Stimulated activated CD8-positive, alpha-beta memory T cell treated with anti-CD3 and anti-CD28 coated beads, Interleukin-15, amount 100 ng/mL, for 1 hour (primary cell): ENCODE measurements at places on chromosomes 12 and 14.
A peak's percentile ranks its signal among the peaks of the same experiment; 100 is the strongest.

- DNase-seq, result no peak
Measured at GRCh38 chr12:49646871-49647654, 23.7 kb downstream of the PRPF40B start.

GRCh38 chr12:78229591-78230101 lies 399.0 kb downstream of the NAV3 start:
- no peak for DNase-seq

DNA sequence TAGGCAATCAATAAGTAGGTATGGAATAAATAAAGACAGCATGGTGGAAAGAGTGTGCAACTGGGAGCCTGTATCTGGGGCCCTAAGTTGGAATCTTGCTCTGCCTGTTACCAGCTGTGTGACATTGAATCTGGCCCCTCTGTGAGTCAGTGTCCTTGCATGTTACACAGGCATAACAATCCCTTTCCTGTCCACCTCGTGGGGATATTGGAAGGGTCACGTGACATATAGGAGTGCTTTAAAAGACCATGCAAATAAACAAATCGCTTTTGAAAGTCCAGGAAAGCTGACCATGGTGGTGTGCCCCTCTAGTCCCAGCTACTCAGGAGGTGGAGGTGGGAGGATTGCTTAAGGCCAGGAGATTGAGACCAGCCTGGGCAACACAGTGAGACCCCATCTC lies 51.1 kb upstream of the VRK1 start:
- no peak for DNase-seq

GRCh38 chr14:21825149-21825743 lies 151.6 kb upstream of the OR4E1 start:
- no peak for DNase-seq

GRCh38 chr12:6458281-6459003 lies 6.6 kb downstream of the TAPBPL start:
- DNase-seq, result no peak

- no peak for DNase-seq
Measured at GRCh38 chr12:111267144-111267543, 101.8 kb downstream of the PHETA1 start.

GRCh38 chr12:114529966-114530365 lies 124.0 kb upstream of the TBX5 start:
- DNase-seq, result no peak

DNA sequence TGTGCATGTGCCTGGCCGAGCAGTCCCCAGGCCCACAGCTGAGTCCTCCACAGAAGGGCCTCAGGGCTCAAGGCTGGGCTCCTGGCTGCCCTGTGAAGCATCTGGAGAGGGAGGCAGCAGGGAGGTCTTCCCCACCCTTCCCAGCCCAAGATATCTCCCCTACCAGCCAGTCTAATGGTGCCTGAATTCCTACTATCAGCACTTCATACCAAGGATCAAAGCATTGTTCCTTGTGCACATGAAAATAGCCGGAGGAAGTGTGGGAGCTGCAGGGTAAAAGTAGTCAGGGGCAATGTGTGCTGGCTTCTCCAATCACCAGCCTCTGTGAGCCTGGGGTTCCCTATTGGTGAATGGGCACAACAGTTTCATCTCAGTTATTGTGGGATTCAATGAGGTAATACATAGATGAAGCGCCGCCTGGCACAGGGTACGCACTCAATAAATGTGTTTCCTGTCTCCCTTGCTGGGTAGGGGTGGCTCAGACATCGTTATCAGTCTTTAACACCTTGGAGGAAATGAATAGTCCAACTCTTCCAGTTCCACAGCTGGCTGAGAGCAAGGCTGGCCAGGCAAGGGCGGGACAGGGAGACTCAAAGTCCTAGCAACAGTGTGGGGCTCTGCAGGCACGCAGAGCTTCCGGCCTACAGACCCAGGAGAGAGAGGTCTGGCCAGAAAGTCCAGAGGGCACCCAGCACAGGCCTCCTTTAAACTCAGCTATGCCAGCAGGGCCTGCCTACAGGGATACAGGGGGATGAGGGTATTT lies 39.1 kb upstream of the PNMA1 start:
- no peak for DNase-seq

GRCh38 chr12:104454997-104455396 lies 1.8 kb upstream of the CHST11 start:
- DNase-seq, result no peak

DNA sequence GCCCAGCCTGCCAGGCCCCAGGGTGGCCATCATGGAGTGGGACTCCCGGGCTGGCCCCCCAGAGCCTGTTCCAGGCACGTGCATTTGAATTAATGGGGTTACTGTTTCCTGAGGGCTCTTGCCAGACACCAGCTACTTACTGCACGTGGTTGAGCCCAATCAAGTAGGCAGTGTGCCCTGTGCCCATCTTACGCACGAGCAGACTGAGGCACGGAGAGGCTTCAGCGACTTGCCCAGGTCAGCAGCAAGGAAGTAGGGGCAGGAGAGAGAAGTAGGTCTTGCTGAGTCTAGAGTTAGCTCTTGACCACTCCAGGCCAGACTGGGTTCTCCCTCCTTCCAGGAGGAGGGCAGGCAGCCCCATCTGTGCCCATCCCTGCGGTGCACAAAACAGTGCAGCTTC lies 67.7 kb downstream of the DIO3 start:
- no peak for DNase-seq

DNA sequence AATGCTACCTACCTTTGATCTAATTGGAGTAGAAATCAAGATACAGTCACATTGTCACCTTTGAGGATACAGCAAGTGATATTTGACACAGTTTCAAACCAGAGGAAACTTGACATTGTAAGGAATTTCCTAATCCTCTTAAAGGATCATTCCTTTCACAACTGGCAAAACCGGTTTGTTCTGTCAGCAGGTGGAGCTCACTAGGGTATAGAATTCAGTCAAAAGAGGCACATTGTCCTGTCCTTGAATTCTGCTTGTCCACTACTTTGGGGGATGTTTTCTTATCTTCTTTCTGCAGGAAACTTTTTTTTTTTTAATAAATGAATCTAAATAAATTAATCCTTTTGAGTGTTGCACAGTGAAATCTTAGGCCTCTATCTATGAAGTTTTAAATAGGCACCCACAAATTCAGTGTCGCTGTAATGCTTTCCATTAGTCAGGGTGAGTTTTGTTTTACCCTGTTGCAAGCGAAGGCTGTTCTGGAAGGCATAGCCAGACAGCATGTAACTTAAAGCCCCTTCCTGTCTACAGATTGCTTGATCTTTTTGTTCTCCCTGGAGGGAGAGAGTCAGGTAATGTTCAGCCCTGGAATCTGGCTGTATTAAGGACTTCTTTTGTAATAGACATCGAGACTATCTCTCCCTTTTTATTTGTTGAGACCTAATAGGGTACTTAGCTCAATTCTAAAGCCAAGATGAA lies 285.0 kb upstream of the RGS6 start:
- DNase-seq, result no peak

- DNase-seq, result no peak
Measured at GRCh38 chr12:49054524-49054923, 6.1 kb downstream of the KMT2D start.

- no peak for DNase-seq
Measured at GRCh38 chr14:93923626-93924025, 3.5 kb upstream of the FAM181A start.

DNA sequence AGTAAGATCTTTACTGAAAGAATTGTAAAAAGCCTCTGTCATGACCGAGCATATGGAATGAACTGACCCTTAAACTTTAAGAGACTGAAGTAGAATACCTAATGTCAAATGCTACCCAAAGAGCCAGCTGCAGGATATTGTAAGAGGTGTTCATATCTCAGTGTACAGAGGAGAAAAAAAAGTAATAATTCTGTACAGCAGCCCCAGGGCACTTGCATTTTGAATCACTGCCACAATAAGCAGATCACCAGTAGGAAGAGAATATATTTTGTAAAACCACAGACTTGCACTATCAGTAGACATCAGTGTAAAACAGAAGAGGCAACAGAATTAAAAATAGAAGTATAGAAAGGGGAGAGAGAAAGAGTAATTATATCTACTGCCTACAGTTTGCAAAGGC lies 162.6 kb downstream of the PPFIA2 start:
- no peak for DNase-seq

- no peak for DNase-seq
Measured at GRCh38 chr12:5518584-5519365, 86.9 kb downstream of the NTF3 start.

DNA sequence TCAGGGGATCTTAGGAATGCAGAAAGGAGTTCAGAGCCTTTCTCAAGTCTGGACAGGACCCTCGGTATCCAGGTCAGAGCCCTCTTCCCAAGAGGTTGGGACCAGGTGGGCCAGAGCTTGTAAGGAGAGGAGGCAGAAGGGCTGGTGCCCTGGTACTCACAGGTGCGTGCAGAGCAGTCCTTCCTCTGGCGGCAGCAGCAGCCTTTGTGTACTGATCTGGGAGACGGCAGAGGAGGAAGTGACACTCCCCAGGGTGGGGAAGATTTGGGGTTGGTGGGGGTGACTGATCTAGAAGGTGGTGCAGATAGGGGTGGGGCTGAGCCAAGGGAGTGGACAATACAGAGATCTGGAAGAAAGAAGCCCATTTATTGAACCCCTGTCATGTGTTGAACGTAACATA lies at the start of gene ITGB7:
Gene ITGB7 (minus strand): TSS at position 210 of the 400 bp plus-strand sequence. CDS start 6,808 bp downstream, outside the sequence.
- peak; percentile 34 for DNase-seq

DNA sequence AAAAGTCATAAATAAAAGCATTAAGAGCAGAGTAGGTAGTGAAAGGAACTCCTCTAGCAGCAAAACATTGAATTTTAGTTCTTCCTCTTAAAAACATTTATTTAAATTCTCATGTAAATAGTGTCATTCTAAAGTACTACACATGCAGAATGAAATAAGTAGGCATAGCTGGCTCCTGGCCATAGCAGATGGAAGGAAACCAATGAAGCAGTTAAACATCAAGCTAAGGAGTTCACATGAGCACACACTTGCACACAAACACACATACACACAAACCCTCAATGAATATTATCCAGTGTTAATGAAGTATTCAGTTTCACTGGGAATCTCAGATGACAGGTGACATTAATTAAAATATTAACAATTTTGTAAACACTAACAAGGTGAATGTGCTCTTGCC lies 69.3 kb downstream of the SLC35F4 start:
- DNase-seq, result no peak

GRCh38 chr14:41022932-41023331 lies 583.7 kb upstream of the LRFN5 start:
- no peak for DNase-seq

- DNase-seq, result no peak
Measured at GRCh38 chr12:89417246-89417977, 65.1 kb upstream of the DUSP6 start.

GRCh38 chr12:57235017-57235727 lies 5.7 kb downstream of the SHMT2 start:
- DNase-seq, result no peak

- no peak for DNase-seq
Measured at GRCh38 chr12:82515652-82516051, 157.3 kb downstream of the METTL25 start.

- no peak for DNase-seq
Measured at GRCh38 chr12:105832021-105832420, 306.7 kb downstream of the NUAK1 start.

DNA sequence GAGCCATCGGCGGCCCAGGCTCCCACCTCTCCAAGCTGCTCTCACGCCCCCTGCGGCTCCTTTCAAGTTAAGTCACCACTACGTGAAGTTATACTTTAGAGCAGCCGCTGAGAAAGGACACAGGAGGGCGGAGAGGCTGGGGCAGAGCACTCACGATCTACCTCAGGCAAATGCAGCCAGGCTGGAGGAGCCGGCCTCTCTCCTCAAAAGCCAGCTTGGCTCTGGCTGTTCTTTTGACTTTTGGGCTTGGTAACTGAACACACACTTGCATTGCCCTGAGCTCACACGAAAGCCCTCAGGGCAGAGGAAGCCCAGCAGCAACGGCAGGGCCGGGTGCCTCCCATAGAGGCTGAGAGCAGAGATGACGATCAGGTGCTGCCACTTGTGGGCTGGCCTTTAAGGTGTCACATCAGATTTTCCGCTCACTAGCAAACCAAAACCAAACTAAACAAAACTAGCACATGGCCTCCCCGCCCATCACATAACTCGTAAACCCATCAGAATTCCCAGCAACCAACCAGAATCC lies 75.2 kb downstream of the PITPNM2 start:
- DNase-seq, result peak; percentile 45

- DNase-seq, result no peak
Measured at GRCh38 chr14:29442696-29443095, 485.0 kb downstream of the PRKD1 start.

DNA sequence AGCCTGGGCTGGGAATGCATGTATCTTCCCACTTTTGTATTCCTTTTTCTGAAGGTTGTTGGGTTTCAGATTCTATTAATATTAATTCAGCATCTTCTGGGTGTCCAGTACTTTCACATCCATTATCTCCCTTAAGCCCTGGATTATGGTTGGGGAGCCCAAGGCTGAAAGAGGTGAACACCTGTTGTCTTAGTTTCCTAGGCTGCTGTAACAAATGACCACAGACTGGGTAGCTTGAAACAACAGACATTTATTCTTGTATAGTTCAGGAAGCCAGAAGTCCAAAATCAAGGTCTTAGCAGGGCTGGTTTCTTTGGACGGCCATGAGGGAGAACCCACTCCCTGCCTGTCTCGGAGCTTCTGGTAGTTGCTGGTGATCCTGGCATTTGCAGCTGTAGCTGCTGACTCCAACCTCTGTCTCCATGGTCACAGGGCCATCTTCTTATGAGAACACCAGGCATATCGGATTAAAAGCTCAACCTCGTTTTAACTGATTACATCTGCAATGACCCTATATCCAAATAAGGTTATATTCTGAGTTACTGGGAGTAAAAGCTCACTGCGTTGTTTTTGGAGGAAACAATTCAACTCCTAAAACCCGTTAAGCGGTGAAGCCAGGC lies 68.2 kb upstream of the CLMN start:
- no peak for DNase-seq

DNA sequence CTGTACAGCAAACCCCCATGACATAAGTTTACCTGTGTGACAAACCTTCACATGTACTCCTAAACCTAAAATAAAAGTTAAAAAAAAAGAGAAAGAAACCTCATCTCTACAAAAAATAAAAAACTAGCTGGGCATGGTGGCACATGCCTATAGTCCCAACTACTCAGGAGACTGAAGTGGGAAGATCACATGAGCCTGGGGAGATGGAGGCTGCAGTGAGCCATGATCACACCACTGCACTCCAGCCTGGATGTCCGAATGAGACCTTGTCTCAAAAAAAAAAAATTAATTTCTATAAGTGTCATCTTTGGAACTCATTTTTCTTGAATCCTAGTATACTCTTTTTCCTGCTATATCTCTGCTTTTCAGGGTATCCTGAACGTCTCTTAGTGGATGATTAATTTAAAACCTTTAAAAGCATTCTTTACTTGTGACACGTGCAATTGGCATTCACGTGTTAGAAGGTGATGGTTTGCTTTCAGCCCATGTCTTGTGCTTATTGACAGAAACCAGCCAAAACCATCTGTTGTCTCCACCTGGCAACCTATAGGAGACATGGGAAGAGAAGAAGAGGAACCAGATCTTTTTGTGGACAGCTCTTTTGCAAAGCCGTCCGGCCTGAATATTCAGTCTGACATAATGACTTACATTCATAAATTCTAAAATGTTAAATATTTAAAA lies 30.6 kb upstream of the PPFIBP1 start:
- DNase-seq, result no peak

- no peak for DNase-seq
Measured at GRCh38 chr14:23398348-23398747, 9.7 kb downstream of the MYH6 start.

- DNase-seq, result no peak
Measured at GRCh38 chr14:63510538-63510937, 32.6 kb downstream of the PPP2R5E start.
